ENCODE measurements at places on chromosomes 6 and 20.

DNA sequence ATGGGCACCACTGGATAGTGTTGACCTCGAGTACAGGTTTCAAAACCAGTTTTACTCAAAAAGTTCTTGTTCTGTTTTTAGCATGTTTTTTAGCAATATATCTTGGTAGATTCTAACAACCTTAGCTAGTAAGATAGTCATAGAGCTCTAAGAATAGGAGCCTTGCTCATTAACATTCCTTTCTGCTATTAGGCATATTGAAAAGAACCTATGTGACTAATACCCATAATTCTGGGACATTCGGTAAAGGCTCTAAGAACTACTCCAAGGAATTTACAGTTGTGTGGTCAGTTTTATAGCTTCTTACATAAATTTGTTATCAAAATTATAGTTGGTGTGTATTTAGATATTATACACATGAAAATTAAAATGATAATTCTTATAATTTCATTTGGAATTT lies 11.6 kb downstream of the SLC9A8 start:
- no peak for DNase-seq

DNA sequence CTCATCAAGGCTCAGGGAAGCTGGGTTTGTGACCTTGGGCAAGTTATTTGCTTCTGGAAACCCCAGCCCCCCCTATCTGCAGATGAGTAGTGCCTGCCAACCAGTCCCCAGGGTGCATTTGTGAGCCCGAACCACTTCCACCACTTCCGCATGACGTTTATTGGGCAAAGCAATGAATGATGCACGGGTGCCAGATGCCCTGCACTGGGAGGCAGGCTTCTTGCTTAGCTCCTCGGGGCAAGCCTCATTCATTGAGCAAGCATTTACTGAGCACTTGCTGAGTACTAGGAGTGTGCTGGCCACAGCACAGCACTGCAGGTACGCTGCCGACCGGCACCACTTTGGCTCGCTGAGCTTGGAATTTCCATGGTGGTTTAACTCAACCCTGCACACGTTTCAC lies 60.2 kb downstream of the GNAS-AS1 start:
- DNase-seq, result no peak

DNA sequence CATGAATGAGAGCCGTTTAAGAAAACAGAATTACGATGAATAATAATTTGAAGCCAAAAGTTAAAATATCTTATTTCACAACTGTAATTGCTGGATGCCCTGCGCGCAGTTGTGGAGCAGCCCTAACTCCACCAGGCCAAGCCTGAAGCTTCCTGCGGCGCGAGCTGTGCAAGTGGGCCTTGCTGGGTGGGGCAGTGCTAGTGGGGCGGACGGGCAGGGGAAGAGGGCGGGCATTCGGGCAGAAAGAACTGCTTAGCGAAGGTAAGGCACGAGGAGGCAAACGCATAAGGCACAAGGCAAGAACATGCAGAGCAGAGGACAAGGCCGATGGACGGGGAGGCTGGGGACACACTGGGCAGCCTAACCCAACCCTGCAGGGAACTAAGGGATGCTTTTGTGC lies 2.3 kb downstream of the HLA-DQB2 start:
- DNase-seq, result no peak

- no peak for DNase-seq
These were observed 1.0 kb downstream of the CLIC5 start for GRCh38 chr6:46014511-46015118.

GRCh38 chr6:38117281-38117680 lies 297.8 kb downstream of the ZFAND3 start:
- no peak for DNase-seq

DNA sequence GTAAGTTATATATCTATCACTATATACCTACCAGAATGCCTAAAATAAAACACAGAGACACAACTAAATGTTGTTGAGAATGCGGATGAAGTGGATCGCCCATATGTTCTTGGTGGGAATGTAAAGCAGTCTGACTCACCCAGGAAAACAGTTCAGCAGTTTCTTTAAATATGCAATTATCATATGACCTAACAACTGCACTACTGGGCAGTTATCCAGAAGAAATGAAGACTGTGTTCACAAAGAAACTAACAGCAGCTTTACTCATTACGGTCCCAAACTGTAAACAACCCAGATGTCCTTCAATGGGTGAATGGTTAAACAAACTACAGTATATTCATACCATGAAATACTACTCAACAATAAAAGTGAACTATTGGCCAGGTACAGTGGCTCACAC lies 14.3 kb upstream of the ZC3H12D start:
- DNase-seq, result no peak

DNA sequence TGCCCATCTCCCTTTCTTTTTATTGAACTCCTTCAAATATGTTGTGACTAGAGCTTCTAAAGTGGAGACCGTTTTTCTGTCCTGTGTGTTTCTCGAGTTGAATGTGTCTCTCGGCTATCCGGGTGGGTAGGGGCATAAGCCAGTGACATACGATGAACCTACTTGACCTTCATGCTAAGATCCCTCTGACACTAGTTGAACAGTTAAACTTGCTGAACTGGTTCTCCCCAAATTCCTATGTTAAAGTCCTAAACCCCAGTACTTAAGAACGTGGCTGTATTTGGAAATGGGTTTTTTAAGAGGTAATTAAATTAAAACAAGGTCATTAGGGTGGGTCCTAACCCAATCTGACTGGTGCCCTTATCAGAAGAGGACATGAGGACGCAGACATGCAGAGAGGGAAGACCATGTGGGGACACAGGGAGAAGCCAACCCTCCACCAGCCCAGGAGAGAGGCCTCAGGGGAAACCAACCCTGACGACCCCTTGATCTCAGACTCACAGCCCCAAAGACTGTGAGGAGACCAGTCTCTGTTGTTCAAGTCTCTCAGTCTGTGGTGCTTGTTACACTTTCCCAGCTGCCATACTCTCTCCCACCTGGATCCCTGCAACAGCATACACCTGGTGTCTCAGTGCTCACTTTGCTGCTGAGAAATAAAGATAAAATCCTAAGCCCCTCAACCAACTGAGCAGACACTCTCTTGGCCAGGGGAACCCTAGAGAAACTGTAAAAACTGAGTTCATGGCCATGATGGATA lies 208.4 kb downstream of the MYLK4 start:
- no peak for DNase-seq

GRCh38 chr6:75747152-75747992 lies 1.7 kb upstream of the MYO6 start:
- DNase-seq, result no peak

- DNase-seq, result no peak
These were observed 52.8 kb downstream of the MAP3K4 start for GRCh38 chr6:161044335-161044734.

GRCh38 chr6:33589731-33590530 lies 9.9 kb upstream of the BAK1 start:
- no peak for DNase-seq

DNA sequence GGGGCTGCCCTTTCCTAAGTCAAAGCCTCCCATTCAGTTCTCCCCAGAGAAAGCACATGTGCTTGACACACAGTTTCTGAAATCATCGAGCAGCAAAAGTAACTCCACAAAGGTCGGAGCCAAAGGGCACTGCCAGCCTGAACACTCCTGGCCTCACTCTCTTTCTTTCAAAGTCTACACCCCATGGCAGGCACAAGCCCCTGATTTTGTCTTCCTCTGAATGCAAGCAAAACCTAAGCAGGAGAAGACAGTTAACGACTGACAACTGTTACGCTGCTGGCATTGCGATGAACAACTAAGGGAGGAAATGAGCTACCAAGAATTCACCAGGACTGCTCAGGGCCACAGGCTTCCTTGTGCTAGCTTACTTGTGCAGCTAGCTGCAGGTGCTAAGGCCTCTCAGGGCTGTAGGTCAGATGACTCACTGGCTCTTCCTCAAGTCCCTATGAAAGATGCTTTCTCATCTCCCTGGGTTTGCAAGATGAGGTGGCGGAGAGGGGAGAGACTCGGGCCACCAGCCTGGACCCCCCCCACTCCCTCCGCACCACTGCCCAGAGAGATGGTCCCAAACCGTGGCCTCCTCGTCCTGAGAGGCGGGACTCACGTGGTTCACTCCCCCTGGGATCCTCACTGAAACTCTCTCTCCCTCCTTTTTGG lies 208.2 kb downstream of the DLL1 start:
- DNase-seq, result no peak

- DNase-seq, result no peak
These were observed 720.0 kb downstream of the EYS start for GRCh38 chr6:64987066-64987465.

GRCh38 chr6:108656836-108657235 lies 96.1 kb downstream of the FOXO3 start:
- DNase-seq, result no peak

- no peak for DNase-seq
These were observed 122.0 kb downstream of the GFRAL start for GRCh38 chr6:55449225-55449624.

DNA sequence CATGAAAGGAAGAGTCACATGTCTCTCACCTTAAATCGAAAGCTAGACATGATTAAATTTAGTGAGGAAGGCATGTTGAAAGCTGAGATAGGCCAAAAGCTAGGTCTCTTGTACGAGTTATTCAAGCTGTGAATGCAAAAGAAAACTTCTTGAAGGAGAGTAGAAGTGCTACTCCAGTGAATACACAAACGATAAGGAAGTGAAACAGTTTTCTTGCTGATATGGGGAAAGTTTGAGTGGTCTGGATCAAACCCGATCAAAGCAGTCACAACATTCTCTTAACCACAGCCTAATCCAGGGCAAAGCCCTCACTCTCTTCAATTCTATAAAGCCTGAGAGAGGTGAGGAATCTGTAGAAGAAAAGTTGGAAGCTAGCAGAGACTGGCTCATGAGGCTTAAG lies 1.9 kb upstream of the TPD52L1 start:
- DNase-seq, result no peak

DNA sequence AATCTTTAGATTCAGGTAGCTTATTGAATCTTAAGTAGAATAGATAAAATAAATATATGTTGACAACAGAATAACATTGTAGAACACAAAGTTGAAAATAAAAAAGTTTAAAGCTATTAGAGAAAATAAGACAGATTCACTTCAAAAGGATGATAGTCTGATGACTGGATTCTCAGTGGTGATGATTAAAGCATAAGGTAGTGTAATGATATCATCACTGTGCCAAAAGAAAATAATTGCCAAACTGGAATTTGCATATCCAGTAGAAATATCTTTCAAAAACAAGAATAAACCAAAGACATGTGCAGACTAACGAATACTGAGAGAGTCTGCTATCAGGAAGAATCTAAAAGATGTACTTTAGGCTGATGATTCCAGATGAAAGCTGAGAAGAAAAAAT lies 30.2 kb downstream of the ENPP1 start:
- DNase-seq, result no peak

- no peak for DNase-seq
These were observed 13.7 kb downstream of the NEDD9 start for GRCh38 chr6:11218538-11219399.

DNA sequence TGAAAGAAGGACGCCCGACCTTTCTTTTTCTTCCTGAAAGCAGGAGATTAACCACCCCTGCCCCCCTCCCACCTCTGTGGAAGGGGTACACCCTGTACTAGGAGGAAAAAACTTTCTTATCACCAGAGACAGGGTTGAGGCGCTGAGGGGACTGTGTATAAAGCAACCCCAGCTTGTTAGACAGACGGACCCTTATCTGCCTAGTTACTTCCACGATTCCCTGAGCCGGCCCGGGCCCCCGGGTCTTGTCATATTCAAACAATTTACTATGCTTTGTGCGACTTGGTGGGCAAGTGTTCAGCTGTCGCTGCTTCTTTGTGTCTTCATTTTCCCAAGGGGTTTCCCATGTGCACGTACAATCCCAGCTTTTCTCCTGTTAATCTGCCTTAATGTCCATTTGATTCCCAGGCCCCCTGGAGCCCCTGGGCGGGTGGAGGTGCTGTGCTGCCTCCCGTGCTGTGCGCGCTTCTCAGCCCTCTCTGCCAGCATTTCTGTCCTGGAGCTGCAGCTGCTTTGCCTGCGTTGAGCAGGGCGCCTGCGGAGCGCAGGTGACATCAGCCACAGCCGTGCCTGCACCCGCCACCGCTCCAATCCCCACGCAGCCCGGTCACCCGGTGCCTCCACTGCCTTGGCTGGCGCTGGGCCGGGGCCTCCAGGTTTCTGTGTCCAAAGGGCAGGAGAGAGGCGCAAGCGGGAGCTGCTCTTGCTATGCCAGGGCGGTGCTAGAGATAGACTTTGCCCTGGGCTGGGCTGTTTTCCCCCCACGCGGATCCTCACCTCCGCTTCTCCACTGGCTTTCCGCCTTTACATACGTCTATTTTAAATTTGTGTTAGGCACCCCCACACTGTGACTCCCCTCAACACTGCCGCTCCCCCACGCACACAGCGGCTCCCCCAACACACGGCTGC lies 96.2 kb downstream of the TTLL2 start:
- DNase-seq, result no peak
